HuH-7 (cell line): ENCODE measurements at places on chromosomes 6 and 20.

GRCh38 chr20:7415427-7415826, 524.8 kb downstream of the HAO1 start:
- DNase-seq = no peak

DNA sequence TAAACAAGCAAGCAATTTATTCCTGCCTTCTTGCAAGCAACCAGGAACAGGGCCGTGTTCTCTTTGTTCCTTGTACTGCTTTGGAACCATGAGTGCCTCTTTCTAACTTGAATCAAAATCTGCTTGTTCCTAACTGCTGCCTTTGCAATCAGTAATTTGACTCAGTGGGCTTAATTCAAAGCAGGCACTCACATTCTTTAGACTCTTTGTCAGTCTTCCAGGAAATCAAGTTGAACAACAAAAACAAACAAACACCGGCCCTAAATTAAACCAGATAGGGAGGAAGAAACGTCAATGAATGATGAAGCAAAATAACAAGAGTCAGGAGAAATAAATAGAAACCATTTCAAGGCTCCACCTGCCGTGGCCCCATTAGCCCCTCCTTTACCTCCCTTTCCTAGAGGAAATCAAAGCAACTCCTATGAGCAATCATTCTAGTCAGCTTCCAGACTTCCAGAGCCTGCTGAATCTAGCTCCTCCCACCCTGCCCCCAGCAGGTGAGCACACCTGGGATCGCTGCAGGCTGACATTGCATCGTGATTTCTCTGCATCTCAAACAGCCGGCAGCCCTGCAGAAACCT, 582.2 kb upstream of the FLRT3 start:
- DNase-seq = no peak

DNA sequence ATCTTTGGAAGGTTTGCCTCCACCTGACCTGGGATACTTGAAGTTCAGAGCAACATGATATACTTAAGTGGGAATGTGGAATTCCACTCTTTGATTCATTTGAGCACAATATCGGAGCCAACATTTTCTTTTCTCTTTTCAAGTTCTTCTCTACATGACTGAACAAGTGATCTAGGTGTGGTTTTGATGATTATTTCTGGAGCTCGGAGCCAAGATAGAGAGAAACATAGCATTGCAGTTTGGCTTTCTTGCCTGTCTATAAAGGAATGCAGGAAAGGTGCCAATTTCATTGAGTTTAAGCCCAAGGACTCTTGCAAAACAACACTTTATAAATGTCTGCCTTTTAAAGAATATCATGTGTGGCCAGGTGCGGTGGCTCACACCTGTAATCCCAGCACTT, 124.2 kb upstream of the FAM83B start:
- no peak for DNase-seq

DNA sequence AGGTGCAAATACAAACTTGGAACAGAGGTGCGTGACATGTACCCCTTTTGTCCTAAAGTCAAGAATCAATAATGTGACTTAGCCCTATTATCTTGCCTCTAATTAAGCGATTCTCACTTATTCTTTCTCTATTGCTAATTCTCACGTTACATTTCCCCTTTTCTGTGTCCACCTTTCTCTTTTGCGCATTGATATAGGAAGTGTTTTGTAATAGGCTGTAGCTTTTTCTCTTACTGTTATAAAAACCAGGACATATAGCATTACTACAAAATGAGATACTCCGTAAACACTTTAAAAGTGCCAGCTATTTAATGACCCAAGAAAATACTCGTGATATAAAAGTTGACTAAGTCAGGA, 669 bp upstream of the TMEM30A start:
- DNase-seq = no peak

DNA sequence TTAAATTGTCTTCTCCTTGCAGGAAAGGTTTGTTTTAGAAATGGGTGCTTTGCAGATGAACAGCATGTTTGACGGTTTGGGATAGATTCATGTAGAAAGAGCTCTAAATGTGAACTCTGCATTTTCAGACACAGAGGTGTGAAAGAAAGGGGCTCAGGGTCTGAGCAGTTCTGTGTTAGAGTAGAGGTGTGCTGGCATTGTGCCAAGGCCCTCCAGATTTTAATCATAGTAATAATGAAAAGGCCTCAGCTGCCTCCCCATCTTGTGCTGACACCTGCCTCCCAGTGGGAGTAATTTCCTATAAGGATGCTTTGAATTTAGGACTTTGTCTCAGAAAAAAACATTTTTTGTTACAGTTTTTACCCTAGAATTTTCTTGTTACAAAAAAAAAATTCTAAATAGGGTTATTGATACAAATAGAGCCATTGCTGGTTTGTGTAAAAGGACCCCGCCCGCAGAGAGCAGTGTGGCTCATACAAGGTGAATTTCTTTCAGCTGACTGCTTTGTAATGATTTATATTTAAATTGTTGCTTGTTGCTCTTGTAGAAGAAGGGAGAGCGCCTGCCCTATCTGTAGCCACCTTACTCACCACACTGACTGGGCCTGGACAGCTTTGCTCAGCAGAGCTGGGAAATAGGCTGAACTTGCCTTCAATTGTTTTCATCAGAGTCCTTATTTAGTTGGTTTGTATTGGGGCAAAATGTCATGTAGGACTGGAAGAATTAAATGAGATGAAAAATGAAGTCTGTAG, 294.5 kb downstream of the ZFAND3 start:
- no peak for DNase-seq

- no peak for DNase-seq
These were observed 8.6 kb upstream of the SIRPB2 start for GRCh38 chr20:1499528-1500420.

DNA sequence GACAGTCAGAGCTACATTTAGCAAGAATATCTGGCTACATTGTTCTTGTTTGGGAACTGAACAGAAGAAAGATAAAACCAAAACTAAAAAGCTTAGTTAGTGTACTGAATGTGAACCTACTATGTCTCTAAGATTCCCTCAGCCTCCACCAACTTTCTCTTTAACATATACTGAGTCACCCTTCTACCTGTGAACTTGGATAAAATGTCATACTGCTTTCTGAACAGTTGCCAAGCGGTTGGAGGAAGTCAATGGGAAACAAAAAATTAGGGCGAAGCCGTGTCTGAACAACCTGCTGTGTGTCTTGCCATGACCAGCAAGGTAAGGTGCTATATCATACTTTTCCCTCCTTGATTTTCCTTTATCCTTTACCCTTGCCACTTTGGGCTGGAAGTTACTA, 243.5 kb downstream of the BTBD9 start:
- no peak for DNase-seq

- DNase-seq = no peak
These were observed 91.3 kb downstream of the PSMB1 start for GRCh38 chr6:170461556-170462365.

- no peak for DNase-seq
These were observed 78.5 kb upstream of the AHI1 start for GRCh38 chr6:135576055-135576454.

DNA sequence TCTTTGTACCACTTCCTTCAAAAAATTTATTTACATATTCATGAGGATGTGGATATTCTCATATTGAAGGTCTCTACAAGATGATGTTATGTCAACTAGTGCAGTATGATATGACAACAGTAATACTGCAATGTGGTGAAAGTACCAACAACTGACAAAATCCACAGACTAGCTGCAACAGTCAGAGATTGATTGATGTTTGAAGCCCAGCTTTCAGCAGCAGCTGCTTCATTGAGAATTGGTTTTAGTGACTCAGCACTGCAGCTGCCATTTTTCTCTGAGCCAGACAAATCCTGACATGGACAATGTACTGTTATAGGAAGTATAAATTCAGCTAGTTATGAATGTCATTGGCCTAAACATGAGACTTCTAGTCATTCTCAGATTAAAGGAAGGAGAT, 53.8 kb downstream of the PKIB start:
- DNase-seq = no peak

GRCh38 chr20:18567739-18568091, 483 bp downstream of the SMIM26 start:
- DNase-seq = no peak

DNA sequence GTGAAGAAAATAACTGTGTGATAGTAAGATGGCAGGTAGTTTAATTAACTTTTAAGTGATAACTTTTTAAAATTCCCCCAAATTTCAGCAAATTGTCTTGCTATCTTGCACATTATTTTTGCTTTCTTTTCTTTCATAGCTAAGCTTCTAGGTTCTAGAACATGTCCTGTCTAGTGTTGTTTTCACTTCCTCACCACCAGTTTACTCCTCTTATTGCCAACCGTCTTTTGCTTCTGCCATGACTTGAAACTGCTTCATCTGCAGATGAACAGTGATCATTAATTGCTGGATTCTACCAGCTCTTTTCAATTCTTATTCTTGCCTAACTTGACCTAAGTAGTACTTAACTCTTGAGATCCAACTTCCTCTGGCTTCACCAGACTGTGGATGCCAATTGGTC, 137.8 kb downstream of the CENPW start:
- DNase-seq = no peak

DNA sequence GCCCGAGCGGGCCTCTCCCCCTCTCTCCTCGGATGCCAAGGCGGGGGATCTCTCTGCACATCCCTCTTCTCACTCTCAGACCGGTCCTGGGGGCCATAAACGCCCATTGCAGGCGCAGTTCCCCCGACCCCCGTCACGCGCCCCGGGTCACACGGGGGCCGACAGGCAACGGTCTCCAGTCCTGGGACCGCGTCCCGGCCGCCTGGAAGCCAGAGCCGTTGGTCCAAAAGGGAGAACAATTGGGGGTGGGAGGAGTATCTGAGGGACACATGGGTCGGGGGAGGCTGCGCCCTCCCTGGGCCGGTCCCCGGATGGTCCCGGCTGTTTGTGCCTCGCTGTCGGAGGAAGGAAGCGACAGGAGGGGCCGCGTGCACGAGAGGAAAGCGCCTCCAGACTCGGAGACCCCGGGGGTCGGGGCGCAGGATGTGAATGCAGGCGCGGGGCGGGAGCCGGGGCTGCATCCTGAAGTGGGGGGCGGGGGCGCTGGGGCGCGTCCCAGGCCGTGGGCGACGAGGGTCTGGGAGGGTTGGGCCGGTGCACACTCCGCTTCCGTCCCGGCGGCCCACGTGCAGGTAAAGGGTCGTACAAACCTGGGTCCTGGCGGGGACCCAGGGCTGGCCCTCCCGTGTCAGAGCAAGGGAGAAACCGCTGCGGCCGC, 903 bp downstream of the SLC4A11 start:
- no peak for DNase-seq

DNA sequence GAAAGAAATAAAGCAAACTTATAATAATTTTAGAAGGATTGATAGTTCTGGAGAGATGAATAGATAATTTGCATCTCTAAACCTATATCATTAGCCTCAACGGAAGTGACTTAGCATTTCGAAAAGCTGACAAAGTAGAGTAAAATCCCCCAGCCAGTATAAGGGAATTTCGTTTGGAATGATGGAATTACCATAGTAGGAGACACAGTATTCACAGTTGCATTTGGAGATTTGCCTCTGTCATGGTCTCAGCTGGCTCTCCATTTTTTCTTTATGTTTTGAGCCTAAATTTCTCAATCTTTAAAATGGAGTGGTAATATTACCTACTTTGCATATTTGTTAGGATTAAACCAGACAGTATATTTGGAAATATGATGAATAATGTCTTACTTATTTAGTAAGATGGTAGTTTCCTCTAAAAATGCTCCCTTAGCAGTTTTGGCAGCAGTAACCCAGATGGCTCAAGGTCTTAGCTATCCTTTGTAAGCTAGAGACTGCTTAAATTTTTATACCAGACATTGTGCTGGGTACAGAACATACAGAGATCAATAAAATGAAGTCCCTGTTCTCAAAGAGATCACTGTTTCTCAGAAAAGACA, 58.2 kb downstream of the SMAP1 start:
- DNase-seq = no peak

DNA sequence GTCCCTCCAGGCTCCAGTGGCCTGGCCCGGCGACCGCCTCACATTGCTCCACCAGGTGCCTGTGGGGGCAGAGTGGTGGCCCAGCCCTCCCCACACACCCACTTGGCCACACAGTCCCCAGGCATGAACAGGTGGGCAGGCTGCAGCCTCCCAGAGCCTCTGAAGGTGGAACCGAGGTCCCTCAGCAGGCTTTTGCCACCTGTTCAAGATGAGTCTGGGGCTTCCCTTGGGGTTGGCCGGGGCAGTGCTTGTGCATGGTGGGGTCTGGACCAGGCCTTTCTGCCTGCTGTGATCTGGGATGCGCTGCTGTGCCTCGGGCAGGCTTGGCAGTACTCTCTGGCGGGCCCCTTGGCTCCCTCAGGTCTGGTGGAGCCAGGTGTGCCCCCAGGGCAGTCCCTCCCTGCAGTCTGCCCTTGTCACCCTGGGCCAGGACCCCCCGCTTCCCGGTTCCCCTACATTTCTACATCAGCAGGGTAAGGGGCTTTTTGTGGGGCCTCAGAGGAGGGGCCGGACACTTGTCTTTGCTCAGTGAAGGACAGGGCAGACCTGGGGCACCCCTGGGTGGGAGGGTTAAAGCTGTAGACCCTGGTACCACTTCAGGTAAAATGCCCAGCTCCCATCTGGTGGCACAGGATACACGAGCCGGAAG, 2.7 kb upstream of the COL9A3 start:
- no peak for DNase-seq

- DNase-seq = no peak
These were observed 10.5 kb upstream of the TXNDC5 start for GRCh38 chr6:7921046-7921445.

- no peak for DNase-seq
These were observed 154.8 kb upstream of the RAB32 start for GRCh38 chr6:146388736-146389364.

DNA sequence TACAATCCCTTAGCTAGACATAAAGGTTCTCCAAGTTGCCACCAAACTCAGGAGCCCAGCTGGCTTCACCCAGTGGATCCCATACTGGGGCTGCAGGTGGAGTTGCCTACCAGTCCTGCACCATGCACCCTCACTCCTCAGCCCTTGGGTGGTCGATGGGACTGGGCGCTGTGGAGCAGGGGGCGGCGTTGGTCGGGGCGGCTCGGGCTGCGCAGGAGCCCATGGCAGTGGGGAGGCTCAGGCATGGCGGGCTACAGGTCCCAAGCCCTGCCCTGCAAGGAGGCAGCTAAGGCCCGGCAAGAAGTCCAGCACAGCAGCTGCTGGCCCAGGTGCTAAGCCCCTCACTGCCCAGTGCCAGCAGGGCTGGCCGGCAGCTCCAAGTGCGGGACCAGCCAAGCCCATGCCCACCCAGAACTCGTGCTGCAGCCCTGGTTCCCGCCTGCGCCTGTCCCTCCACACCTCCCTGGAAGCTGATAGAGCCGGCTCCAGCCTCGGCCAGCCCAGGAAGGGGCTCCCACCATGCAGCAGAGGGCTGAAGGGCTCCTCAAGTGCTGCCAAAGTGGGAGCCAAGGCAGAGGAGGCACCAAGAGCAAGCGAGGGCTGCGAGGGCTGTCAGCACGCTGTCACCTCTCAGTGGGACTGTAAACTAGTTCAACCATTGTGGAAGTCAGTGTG, 912.1 kb downstream of the PHF3 start:
- no peak for DNase-seq

DNA sequence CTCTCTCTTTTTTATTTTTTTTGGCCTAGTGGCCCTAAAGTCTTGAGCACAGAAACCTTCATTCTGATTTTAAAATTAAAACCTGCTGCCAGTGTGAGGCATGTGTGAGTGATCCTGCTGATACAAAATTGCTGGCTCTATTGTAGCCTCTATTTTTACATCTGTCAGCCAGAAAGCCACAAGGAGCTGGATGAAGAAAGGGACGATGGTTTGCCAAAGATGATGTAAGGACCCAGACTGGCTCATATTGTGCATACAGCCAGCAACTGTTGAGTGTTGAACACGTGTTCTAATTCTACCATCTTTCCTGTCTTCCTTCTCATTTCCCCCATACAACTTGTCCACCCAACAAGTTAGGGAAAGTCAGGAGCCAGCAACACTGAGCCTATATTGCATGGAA, 40.8 kb upstream of the ATXN1 start:
- DNase-seq = no peak

GRCh38 chr6:144723431-144723830, 438.3 kb downstream of the UTRN start:
- no peak for DNase-seq
